ENCODE measurements at places on chromosomes 2 and 18. TPM values are rescaled to one million over a fixed set of nuclear protein-coding genes. Genes with fewer than 3 reads are reported as not detected.

Gene SETBP1
- total RNA-seq, result 16.2 TPM

Gene GALNT3
- total RNA-seq, result 4.6 TPM

Gene STEAP3
- total RNA-seq, result 19.3 TPM

Gene GPR17
- 0.28 TPM for total RNA-seq

Gene DTNA
- 18.6 TPM for total RNA-seq

Gene RPRM
- total RNA-seq, result not detected

Gene IFIH1
- total RNA-seq, result 5.1 TPM

Gene CTLA4
- not detected for total RNA-seq

Gene CCDC121
- 4.4 TPM for total RNA-seq

Gene SATB2
- total RNA-seq, result 20.3 TPM

Gene SPOPL
- 20.3 TPM for total RNA-seq

Gene SP140L
- 0.37 TPM for total RNA-seq

Gene CD28
- total RNA-seq, result not detected

Gene CNGA3
- total RNA-seq, result not detected

Gene PLEKHB2
- 61.0 TPM for total RNA-seq

Gene AOX1
- total RNA-seq, result 2.4 TPM

Gene RIT2
- not detected for total RNA-seq

Gene TRAK2
- total RNA-seq, result 30.1 TPM

Gene MERTK
- total RNA-seq, result 18.4 TPM

Gene OR6B2
- not detected for total RNA-seq

Gene MYO1B
- total RNA-seq, result 48.3 TPM
